Anterior cingulate cortex (tissue), 58 donors: ENCODE measurements at places on chromosomes 6 and 20.

- no peak for DNase-seq
Observed at GRCh38 chr20:58303547-58303946, 6.0 kb upstream of the RAB22A start.

GRCh38 chr6:18431581-18431980 lies 44.4 kb downstream of the RNF144B start:
- no peak for DNase-seq

GRCh38 chr6:44039191-44039719 lies 88.0 kb downstream of the MRPL14 start:
- DNase-seq: no peak

DNA sequence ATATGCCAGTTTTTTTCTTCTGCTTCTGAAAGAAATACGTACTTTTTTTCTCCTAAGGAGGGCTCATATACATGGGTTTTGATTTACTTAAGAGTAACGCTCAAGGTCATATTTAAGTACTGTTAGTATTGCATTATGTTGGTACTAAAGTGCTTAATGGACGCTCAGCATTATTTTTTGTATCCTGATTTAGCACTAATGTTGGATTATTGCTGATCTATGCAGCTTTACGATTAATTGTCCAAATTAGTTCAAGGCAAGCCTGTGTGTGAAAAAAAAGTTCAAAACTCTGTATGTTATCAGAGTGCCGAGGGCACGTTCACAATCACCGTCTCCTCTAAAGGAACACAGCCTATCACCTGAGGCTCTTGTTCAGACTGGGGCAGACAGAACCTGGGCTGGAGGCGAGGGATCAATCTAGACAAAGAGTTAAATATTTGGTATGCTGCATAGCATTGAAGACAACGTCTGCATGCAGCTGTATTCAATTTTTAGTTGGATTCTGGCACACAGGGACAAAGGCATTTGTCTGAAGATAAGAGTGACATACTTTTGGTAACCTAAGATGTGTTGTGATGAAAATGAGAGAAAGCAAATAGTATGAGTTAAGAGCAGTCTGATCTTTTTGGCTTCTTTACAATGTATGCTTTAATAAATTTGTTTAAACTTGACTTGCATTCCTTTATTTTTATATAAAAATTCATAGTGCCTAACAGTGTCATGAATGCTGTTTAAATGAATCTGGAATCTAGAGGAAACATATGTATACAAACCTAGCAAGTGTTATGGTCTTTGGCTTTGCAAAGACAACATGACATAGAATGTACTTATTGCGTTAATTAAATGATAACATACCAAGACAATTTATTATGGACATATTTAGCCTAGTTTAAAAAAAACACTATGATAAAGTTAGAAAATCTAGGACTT lies 341.2 kb downstream of the SAMD5 start:
- no peak for DNase-seq

GRCh38 chr20:45340236-45340847 lies 7.9 kb downstream of the SDC4 start:
- DNase-seq: no peak

DNA sequence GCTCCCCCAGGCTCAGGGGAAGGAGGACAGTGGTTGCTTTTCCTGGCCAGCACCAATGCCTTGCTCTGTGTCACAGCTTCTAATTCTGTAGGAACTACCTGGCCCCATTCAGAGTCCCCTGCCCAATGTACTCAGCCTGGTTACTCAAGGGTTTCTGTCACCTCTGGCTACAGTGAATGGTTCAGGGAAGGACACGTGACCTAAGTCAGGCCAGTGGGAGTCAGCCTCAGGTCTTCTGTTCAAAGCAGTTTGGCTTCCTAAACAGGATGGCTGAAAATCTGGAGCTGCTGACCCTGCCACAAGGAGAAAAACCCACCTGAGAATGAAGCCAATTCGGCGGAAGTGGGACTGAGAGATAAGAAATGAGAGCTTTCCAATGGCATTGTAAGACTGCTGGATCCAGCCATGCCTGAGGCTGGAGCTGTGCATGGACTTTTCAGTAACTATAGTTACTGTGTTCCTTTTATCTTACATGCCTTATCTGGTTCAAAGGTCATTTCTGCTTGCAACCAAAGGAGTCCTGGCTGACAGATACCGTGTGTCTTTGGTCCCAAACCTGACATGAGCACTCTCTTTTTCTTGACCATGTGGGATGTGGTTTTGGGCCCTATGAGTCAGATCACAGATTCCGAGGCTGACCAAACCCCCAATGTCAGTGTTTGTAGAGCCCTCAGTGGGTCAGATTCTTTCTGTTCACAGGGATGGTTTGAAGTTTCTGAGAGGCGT lies 104.3 kb downstream of the SULF2 start:
- no peak for DNase-seq

GRCh38 chr6:152416652-152417051 lies 220.5 kb downstream of the SYNE1 start:
- no peak for DNase-seq

- no peak for DNase-seq
Observed at GRCh38 chr20:3123542-3123941, 36.1 kb downstream of the FASTKD5 start.

DNA sequence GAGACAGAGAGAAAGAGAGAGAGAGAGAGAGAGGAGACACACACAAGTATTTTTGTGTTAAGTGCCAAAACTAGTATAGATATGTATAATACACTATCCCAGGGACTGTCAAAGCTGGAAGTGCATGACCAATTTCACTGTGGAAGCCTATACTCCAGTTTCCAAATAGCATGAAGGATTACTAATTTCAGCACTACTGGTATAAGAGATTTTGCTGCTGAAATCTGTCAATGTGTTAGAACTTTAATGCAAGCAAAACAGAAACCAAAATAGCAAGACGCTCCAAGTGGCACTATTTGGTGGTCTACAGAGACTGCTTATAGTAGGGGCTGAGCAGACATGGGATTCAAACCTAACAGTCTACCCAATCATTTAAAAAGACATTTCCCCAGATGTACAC lies 284.8 kb downstream of the BTBD9 start:
- no peak for DNase-seq

GRCh38 chr6:2676048-2676447 lies 74.7 kb downstream of the MYLK4 start:
- DNase-seq: no peak

- DNase-seq: no peak
Observed at GRCh38 chr6:97086781-97087180, 162.3 kb downstream of the KLHL32 start.

DNA sequence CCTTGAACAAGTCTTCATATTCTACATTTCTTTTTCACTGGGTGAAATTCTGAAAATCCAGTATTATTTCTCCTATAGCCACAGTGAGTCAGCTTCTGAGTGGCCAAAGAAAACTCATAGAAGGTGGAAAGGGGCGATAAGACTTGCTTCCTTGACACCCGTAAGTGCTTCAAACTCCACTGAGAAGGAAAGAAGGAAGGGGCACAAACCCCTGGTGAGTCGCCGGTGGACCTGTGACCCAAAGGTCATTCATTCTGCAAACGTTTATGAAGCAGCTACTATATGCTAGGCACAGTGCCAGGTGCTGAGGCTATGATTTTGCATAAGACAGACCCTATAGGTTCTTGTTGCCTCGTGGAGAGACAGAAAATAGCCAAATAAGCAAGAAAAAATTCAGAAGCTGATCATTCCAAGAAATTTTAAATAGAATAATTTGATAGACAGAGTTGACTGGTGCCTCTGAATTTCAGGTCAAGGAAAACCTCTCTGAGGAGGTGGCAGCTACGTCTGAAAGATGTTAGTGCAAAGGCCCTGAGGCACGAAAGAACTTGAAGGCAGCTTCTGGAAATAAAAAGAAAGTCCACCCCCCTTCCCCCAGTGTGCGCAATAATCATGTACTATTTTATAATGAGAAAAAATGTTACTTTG lies 118.2 kb downstream of the CD24 start:
- DNase-seq: no peak

DNA sequence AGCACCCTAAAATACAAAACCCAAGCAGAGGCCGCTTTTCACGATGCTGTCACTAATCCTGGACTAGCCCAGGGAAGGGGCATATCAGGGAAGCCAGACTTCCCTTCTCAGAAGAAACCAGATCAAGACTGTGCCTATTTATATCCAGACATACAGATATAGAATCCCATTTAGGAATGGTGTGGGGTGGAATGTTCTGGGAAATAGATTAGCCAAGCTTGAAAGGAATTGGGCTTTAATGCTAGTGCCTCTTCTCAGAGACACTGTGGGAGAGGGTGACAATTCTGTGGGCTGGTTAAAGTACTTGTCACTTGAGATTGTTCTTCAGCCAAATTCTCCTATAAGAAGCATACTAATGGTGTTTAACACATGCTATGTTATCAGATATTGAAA lies 45.5 kb downstream of the SNAP25 start:
- DNase-seq: no peak

DNA sequence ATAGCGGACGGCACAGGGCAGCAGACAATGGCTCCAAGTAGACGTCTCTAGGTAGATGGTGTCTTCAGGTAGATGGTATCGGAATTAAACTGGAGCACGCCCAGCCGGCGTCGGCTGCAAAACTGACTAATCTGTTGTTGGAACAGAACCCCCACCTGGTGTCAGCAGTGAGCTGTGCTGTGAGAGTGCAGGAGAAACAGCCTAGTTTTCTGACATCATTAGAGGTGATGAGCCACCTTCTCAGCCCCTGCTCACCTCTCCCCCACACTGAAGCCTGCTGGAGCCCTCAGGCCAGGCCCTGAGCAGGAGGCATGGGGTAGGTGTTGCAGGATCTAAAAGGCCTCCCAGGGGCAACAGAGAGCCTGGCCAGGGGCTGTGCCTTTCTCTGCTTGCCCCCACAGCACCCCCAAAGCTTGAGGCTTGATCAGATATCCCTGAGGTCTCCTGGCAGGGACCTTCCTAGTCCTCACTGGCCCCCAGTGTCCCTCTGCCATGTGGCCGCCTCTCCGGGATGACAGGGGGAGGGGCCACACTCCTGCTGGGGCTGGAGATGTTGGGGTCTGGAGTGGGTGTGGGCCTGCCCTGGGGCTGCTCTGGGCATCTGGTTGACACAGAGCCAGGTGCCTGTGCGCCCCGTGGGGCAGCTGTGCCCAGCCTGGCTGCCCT lies 6.9 kb upstream of the HELZ2 start:
- peak; percentile 7 for DNase-seq

GRCh38 chr6:157593596-157593995 lies 212.6 kb downstream of the ZDHHC14 start:
- DNase-seq: no peak

DNA sequence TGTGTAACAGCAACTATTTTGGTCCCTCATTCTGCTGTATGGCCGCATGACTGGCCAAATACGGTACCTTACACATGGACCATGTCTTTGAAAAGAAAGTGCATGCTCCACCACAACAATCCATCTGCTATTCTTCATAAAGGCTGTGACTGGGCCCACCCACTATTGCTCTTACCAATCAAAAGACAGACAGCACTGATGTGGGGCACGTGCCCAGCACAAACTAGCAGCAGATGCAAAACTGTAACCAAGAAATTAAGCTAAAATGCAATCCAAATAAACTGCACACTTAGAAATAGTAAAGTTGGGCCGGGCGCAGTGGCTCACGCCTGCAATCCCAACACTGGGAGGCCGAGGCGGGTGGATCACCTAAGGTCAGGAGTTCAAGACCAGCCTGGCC lies 20.5 kb downstream of the MDN1 start:
- DNase-seq: no peak

DNA sequence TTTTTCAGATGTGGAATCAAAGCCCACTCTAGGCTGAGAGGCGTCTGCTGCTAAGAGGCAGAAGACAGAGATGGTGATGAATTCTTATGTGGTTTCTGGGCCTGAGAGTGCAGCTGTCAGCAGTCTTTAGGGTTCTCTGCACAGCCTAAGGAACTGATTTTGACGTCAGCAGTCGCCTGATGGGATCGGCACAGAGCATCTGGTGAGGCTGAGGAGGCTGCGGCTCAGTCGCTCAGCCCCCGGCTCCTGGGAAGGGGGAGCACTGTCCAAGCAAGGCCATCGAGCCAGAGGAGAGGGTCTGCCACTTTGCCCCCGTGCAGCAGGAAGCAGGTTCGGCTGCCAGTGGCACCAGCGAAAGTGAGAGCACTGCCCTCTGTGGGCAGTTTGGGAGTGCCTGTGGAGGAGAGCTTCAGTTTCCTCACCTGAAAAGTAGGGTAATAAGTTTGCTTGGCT lies 92.5 kb downstream of the TCP11 start:
- peak; percentile 61 for DNase-seq

GRCh38 chr6:45377043-45377553 lies 636 bp downstream of the SUPT3H start:
- no peak for DNase-seq

DNA sequence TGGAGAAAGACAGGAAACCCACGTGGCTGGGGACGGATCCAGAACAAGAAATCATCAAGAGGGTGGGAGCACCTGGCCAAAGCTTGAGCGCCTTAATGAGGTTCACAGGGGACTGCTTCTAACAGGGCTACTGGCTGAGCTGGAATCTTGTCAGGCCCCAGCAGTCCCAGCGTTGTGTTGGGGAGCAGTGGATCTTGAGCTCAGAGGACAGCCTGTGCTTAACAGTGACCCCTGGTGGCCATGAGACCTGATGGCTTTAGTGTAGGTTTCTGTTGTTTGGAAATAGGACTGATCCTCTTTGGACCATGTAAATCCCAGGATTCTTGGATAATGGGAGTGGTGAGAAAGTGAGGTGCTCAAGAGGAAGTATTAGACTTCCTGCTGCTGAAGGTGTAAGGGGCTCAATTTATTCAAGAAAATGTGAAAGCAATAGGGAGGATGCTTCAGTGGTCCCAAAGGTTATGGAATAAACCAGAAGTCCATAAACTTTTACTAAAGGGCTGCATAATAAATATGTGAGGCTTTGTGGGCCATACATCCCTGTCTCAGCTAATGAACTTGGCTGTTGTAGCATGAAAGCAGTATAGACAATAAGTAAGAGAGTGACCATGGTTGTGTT lies 216.2 kb downstream of the NFATC2 start:
- peak; percentile 1 for DNase-seq

DNA sequence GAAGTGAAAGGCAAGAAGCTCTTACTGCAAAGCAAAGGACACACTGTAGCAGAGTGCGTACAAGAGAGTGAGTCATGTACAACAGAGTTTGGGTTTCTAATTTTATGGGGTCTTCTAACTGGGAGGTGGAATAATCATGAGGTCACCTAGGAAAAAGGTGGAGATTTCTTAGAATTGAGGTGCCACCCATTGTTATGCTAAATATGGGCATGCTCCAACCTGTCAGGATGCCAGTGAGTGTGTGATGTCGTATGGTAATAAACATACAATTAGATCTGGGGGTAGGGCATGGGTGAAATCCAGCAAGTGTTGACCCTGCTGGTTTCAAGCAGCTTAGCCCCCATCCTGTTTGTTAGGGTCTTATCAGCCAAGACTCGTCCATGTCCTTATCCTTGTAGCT lies 46.6 kb downstream of the OR2B6 start:
- no peak for DNase-seq

DNA sequence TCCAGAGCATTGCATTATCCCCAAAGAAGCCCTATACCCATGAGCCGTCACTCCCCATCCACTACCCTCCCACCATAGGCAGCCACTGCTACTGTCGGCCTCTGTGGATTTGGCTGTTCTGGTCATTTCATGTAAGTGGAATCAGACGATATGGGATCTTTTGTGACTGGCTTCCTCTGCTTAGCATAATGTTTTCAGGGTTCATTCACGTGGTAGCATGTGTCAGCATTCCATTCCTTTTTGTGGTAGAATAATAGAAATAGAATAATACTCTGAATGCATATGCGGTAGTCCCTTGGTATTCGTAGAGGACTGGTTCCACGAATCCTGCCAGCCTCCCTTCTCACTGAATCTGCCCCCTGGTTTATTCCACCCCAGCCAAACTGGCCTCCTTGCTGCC lies 402.6 kb upstream of the SULF2 start:
- DNase-seq: no peak
